ENCODE measurements at places on chromosomes 5 and 9.

DNA sequence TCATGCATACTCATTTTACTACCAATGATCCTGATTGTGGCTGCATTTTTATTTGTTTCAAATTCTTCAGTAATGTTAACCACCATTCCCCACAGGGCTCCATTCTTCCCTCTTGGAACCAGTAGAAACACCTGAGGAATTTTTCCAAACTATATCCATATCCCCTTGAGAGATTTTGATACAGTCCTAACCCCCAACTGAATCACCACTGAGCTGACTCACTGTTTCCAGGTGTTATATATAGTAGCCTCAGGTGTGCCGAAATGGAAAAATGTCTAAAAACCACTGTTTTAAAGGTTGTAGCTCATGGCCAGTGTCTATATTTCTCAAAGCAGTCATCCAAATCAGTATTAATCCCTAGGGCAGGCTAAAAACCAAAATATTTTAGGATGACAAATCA is 85.2 kb downstream of the MRPS27 start:
- no peak for DNase-seq

GRCh38 chr9:106615118-106615889 is 247.7 kb upstream of the ZNF462 start:
- DNase-seq, result no peak

GRCh38 chr9:120453792-120454191 is 126.2 kb downstream of the CDK5RAP2 start:
- DNase-seq, result no peak

GRCh38 chr9:114432323-114433067 is 44.7 kb upstream of the AKNA start:
- DNase-seq, result no peak

DNA sequence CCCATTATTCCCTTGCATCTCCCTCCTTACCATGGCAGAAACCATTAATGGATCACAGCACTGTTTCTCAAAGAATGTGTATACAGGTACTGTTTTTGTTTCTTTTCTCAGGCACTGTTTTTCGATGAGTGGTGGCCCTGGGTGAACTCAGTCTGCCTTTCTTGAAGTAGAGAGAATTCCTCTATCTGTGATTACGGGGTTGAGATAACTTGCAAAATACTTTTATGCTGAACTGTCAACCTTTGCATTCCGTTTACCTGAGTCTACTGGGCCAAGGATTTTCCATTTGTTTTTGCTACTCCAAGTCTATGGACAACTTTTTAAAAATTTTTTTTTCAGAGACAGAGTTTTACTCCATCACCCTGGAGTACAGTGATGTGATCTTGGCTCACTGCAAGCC is 82.7 kb upstream of the CLINT1 start:
- no peak for DNase-seq

DNA sequence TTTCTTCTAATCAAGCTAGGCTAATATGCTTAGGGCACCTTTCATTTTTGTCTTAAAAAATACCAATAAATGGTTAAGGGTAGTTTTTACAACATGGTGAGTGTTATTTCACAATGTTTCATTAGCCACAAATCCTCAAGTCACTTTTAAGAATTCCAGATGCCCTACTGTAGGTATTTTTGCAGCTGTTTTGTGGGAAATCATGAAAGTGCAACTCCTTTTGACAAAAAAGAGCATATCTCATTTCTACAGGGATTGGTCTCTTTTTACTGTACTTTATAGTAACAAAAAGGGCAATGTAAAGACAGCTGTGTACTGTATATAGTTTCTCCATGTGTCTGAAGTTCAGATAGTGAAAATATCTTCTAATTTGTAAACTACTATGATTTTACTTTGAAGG is 28.3 kb upstream of the GAS1 start:
- DNase-seq, result no peak

- no peak for DNase-seq
Measured at GRCh38 chr5:102701748-102702147, 53.4 kb upstream of the PAM start.

GRCh38 chr9:69549310-69550202 is 122.6 kb downstream of the APBA1 start:
- DNase-seq, result no peak

GRCh38 chr5:74401281-74401945 is 239.1 kb downstream of the ENC1 start:
- no peak for DNase-seq

DNA sequence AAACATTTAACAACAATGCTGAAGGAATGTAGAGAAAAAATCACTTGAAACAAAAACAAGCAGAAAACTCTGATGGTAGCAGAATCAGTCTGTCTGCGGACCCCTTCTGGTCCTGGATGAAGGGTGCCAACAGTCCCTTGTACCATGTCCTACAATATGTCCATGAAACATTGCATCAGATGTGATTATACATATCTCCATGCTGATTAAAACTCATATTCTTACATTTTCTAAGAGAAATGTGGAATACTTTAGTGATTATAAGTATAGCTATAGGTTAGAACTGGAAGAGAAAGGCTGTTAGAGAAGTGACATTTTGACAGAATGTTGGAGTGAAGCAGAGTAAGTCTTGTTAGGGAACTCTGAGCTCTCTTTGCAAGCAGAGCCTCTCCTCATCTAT is 286.1 kb downstream of the SH3GL2 start:
- no peak for DNase-seq

- no peak for DNase-seq
Measured at GRCh38 chr5:10486511-10487344, 45.0 kb downstream of the ROPN1L start.

DNA sequence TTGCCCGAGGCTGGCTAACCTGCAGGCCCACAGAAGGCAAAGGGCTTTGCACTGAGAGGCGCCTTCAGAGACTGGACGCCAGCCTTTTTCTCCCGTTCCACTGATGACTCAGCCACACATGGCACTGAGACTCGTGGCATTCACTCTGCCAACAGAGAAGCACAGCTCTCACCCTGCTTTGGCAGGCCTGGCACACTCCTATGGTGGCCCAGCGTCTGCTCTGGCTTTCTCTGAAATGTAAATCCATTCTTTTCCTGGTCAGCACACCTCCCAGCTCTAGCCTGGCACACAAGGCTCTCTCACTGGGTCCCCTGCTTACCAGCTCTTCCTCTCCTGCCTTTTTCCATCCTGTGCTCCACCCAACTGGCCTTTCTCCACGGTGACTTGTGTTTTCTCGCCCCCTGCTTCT is 5.9 kb upstream of the MELK start:
- no peak for DNase-seq

DNA sequence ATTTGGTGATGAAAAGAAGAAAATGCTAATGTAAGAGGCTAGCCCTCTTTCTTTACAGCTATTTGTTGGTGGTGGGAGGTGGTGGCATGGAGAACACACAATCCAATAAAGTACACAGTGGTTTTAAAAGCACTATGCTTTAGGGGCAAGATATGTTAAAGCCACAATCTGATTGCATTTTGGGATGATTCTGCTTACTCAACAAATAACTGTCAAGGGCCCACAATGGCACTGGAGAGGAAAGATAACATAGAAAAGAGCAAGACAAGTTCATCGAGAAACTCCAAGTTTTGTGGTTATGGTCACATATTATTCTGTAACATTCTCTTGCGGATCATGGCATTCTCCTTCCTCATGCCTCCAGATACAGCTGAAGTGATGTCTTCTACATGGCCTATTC is 38.8 kb downstream of the OTP start:
- DNase-seq, result no peak

- DNase-seq, result no peak
Measured at GRCh38 chr9:34370970-34371880, 5.5 kb downstream of the MYORG start.

- no peak for DNase-seq
Measured at GRCh38 chr5:28408186-28408585, 1369.8 kb upstream of the CDH9 start.

DNA sequence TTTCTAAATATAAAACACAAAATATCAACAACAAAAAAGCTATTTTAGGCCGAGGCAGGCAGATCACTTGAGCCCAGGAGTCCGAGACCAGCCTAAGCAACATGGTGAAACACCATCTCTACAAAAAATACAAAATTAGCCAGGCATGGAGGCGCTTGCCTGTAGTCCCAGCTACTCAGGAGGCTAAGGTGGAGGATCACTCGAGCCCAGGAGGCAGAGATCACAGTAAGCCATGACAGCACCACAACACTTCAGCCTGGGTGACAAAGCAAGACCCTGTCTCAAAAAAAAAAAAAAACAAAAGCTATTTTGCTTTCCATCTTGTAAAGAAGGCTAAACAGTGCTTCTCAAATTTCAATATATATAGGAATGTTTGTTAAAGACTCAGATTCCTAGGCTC is 11.3 kb downstream of the C5orf15 start:
- no peak for DNase-seq

DNA sequence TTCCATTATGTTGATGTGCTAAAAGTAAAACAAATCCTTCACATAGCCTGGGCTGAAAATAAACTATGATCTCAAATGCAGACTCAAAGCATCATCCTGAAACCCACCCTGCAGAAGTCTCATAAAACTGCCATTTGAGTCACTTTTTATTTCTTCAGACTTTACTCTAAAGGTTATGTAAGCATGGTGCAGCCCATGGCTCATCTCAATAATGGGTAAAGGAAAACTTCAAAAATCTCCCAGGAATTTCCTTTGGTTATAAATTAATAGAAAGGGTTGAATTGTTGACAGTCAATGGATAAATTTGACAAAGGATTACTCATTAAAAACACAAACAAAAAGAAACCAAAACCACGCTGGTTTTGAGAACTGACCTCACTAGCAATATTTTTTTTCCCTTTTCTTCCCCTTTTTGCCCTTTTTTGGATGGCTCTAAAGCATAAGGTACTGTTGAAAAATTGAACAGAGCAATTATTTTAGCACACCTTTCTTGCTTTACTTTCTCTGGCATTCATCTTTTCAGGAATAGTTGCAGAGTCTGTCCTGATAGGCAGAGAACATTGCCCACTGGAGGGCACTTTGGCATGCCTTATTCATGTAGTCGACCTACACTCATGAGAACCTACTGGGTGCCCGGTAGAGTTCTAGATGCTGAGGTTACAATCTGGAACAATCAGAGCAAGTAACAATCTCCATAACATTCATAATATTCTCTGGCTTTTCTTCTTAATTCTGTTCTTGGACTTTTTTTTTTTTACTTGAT is 191.4 kb downstream of the TMEM167A start:
- DNase-seq, result no peak

- no peak for DNase-seq
Measured at GRCh38 chr5:74389531-74390305, 250.8 kb downstream of the ENC1 start.

DNA sequence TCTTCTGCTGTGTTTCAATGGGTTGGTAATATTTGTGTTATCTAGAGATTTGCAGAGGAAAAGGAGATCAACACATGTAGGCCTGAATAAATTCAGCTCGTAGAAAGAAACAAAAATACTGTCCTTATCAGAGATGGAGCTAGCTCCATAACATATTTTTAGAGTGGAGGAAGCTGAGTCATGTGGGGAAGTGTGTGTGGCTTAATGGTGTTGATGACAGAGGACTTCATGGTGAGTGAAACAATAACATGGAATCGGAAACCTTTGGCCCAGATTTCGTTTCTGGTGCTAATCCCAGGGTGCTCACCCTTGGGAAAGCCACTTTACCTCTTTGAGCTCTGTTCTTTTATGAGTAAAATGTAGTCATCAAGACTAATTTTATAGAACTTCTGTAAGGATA is 825.0 kb downstream of the TLR4 start:
- no peak for DNase-seq

DNA sequence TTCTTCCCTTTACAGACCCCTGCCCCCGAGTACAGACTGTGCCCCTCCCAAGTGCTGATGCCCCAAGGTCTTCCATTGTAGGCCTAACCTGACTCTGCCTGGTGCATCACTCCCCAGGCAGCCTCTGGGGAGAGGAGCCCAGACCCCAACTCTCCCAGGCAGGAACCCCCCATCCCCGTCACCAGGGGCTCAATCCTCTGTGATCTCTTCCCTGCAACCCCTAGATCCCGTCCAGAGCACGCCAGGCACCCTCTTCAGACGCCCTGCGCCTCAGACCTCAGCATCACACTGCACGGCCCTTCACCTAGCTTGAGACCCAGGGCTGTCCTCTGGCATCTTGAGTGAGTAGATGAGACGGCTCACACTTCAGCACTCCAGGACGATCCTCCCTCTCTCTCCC is 6.4 kb upstream of the EGR1 start:
- DNase-seq, result no peak

- DNase-seq, result no peak
Measured at GRCh38 chr9:371349-371748, 156.7 kb downstream of the DOCK8 start.

GRCh38 chr5:139383275-139383992 is at the start of gene SLC23A1:
TSS of gene SLC23A1 (minus strand) at chr5:139383297. CDS start at chr5:139383253, 44 bp downstream.
- DNase-seq, result no peak

- DNase-seq, result no peak
Measured at GRCh38 chr9:104786293-104786692, 22.4 kb downstream of the NIPSNAP3B start.

DNA sequence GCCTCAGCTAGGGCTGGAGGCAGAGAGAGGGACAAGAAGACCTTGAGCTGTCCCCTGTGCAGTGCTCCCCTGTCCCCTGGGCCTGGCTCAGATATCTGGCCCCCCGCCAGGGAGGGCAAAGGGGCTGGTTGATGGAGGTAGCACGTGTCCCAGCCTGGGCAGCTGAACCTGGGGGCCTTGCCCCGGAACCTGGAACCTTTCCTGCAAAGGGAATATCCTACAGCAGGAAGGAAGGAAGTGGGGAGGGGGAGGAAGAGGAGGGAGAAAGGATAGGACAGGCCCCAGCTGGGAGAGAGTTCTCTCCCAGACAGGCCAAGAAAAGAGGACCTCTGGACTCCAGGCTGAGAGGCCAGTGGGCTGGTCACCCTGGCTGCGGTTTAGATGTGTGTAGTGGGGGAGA is 27.6 kb upstream of the PSD2 start:
- no peak for DNase-seq

- no peak for DNase-seq
Measured at GRCh38 chr9:116662646-116663310, 24.3 kb upstream of the TRIM32 start.

- no peak for DNase-seq
Measured at GRCh38 chr9:68923480-68923879, 90.4 kb downstream of the PRKACG start.

- DNase-seq, result no peak
Measured at GRCh38 chr5:52883110-52883509, 95.4 kb downstream of the ITGA1 start.

- DNase-seq, result no peak
Measured at GRCh38 chr5:64285188-64286130, 119.8 kb downstream of the RNF180 start.

DNA sequence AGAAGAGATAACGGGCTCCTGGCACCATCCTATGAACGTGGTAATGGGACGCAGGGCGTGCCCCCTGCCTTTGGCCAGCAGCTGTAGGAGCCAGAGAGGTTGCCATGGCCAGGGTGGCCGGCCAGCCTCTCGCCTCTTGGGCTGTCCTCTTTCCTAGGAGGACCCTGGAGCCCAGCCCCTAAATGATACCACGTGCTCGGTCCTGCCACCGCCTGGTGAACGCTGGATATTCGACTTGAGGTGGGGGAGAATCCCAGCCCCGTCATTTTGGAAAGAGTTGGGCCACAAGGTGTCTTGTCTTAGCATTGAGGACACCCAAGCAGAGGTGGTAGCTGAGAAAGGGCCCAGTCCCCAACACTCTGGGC is 391 bp upstream of the NRG2 start:
- no peak for DNase-seq

Data from NCI-H2081 treated with DMSO at 0.1 percent for 48 hours (cell line).